ENCODE measurements at places on chromosomes 5 and 9.

GRCh38 chr5:113058706-113059226 is 82.2 kb downstream of the DCP2 start:
- no peak for DNase-seq

DNA sequence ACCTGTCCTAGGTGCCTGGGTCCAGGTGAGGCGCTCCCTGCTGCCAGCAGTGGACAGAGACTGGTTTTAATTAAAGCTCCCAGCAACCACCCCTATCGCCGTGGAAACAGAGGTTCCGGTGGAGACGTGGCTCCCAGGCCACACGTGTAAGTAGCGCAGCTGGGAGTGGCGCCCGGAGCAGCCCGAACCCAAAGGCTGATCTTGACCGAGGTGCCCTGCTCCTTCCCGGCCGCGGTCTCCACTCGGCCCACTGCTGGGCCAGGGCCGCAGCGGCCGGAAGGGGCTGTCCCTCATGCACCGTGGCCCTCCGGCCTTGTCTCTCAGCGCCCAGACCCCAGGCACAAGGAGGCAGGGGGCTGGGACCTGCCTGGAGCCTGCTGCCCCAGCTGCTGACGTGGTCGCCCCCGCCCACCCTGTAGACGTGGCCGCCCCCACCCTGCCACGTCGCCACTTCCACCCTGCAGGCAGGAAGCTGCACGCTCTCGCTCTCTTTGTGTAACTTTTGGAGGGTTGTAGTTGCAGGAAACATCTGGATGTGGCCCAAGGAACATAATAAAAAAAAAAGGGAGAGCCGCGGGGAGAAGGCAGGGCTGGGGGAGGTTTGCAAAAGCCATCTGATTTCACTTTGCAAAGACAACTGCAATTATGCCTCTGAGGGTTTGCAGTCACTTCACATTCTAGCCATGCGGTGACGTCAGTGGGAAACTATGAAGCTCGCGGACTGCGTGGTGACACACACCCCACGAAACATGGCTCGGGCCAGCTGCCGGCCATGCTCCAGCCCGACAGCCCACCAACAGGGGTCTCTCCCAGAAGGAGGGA is 129.9 kb downstream of the RXRA start:
- DNase-seq, result peak; percentile 87

DNA sequence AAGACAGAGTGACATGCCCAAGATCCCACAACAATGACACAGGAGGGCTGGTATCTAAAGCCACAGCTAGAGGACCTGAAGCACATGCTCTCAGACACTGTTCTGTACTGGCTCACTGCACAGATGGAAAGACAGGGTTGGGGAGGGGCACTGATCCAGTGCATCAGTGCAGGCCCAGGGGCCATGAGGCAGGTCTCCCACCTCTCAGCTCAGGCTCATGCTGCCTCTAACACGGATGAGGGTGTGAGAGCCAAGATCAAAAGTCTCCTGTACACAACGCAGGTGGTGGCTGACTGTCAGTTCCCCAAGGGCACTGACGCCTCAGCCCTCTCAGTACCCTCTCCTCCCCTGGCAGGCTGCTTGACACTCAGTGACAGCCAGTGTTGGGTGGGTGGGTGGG is 10.9 kb downstream of the RAPGEF1 start:
- peak; percentile 83 for DNase-seq

GRCh38 chr9:89515416-89515815 is 17.5 kb upstream of the SEMA4D start:
- no peak for DNase-seq

DNA sequence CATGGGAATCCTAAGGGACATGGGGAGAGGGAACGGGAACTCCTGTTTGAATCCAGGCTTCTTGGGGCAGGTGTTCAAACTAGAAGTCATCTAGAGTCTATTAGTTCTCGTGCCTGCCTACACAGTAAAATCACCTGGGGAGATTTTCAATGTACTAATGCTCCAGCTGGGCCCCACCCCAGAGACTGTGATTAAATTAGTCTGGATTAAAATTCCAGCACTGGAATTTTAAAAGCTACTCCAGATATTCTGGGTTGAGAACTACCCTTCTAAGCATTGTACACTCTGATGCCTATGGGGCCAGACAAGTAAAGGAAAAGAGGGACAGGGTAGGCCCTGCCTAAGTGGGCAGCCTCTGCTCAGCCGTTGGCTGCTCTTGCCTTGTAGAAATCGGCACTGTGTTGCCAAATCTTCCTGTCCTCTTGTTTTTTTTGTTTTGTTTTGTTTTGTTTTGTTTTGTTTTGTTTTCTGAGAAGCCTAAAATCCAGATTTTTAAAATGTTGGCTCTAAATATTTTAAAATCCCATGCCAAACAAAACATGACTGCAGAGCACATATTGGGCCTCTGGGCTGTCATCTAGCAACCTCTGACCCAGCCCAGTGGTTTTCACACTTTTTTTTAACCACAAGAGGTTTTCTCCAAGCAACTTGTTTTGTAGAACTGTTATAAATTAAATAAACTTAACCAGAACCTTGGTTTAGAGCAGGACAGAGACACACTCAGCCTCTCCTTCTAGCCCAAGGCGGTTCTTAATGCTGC is 29.0 kb downstream of the ADRB2 start:
- DNase-seq, result peak; percentile 22

All from activated CD8-positive, alpha-beta T cell treated with anti-CD3 and anti-CD28 coated beads for 36 hours (primary cell).